ENCODE measurements at places on chromosomes 6 and 20. TPM values are rescaled to one million over a fixed set of nuclear protein-coding genes. Genes with fewer than 3 reads are reported as not detected.

MYH7B gene
- polyA plus RNA-seq: not detected

EYA2 gene
- not detected for polyA plus RNA-seq

PRPH2 gene
- polyA plus RNA-seq: 0.05 TPM

DLK2 gene
- not detected for polyA plus RNA-seq

CLPSL1 gene
- not detected for polyA plus RNA-seq

FOXC1 gene
- not detected for polyA plus RNA-seq

MEP1A gene
- polyA plus RNA-seq: 0.07 TPM

HMGN4 gene
- 116 TPM for polyA plus RNA-seq

FRMD1 gene
- polyA plus RNA-seq: not detected

MTO1 gene
- 8.0 TPM for polyA plus RNA-seq

B3GALT4 gene
- polyA plus RNA-seq: 32.2 TPM

HUS1B gene
- not detected for polyA plus RNA-seq
